Psoas muscle (tissue), 8 donors: ENCODE measurements at places on chromosomes 16 and 17. TPM values are rescaled to one million over a fixed set of nuclear protein-coding genes. Genes with fewer than 3 reads are reported as not detected.

Gene SRL
- total RNA-seq, result 464 TPM

Gene SCGB1C2
- not detected for total RNA-seq

Gene CLEC19A
- total RNA-seq, result not detected

Gene TMEM98
- total RNA-seq, result 4.6 TPM

Gene PIPOX
- total RNA-seq, result 1.7 TPM

Gene CES1
- total RNA-seq, result 1.3 TPM

Gene PTX4
- 0.26 TPM for total RNA-seq

Gene NPIPA5
- 18.7 TPM for total RNA-seq

Gene ASPA
- 2.9 TPM for total RNA-seq

Gene RIPOR1
- total RNA-seq, result 58.1 TPM

Gene MBTPS1
- 28.8 TPM for total RNA-seq

Gene KRTAP3-2
- not detected for total RNA-seq

Gene WWP2
- total RNA-seq, result 20.7 TPM

Gene SOCS1
- total RNA-seq, result 2.3 TPM

Gene TOP2A
- 0.84 TPM for total RNA-seq

Gene DRC7
- total RNA-seq, result not detected

Gene PYDC1
- not detected for total RNA-seq

Gene MT1M
- 288 TPM for total RNA-seq

Gene RNF166
- 14.1 TPM for total RNA-seq

Gene KRTAP4-3
- not detected for total RNA-seq

Gene ALOX15B
- 0.32 TPM for total RNA-seq

Gene MYOCD
- 0.67 TPM for total RNA-seq

Gene NLGN2
- total RNA-seq, result 7.0 TPM

Gene VTN
- total RNA-seq, result not detected

Gene EFTUD2
- total RNA-seq, result 73.7 TPM

Gene NUDT7
- 3.0 TPM for total RNA-seq

Gene NAGS
- not detected for total RNA-seq
